Esophagus squamous epithelium (tissue), 5 donors: ENCODE measurements at places on chromosomes 1 and 21.

DNA sequence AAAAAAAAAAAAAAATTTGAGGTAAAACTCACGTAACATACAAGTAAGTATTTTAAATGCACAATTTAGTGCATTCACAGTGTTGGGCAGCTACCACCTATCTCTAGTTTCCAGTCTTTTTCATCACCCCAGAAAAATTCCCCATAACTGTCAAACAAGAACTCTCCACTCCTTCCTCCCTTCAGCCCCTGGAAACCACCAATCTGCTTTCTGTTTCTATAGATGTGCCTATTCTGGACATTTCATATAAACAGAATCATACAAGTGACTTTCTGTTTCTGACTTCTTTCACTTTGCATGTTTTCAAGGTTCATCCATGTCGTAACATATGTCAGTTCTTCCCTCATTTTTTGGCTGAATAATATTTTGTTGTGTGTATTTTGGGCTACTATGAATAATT lies 24.9 kb upstream of the ETS2 start:
- no peaks in the 10 kb centered on the region for H3K27me3 ChIP-seq
- no peak for DNase-seq
- H3K27ac ChIP-seq = no peak overlapping the region
- no peaks in the 10 kb centered on the region for H3K4me1 ChIP-seq
- H3K4me3 ChIP-seq = no peak overlapping the region
- no peaks in the 10 kb centered on the region for H3K36me3 ChIP-seq

DNA sequence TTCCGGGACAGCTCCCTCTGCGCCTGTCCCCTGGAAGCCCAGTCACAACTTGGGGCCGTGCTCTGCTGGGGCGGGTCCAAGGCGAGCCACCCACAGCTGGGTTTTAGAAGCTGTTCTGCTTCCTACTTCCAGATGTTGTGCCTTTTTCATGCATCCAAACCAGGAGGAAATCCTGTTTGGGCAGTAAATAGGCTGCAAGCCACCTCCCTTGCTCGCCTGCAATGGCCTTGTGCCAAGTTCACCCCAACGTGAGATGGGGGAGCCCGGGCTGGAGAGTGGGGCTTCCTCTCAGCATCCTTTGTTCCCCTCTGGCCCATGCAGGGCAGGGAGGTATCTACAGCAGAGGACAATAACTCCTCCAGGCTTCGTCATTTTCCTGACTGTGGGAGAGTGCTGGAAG lies 73.2 kb downstream of the DMRTB1 start:
- peaks cover 32% of the 10 kb centered on the region for H3K27me3 ChIP-seq
- no peak for DNase-seq
- H3K4me3 ChIP-seq = no peak overlapping the region
- no peak overlapping the region for H3K27ac ChIP-seq

- H3K36me3 ChIP-seq = no peaks in the 10 kb centered on the region
- H3K4me1 ChIP-seq = no peaks in the 10 kb centered on the region
- H3K27me3 ChIP-seq = no peaks in the 10 kb centered on the region
These were observed 84.5 kb downstream of the RPS6KC1 start for GRCh38 chr1:213135572-213135971.

GRCh38 chr1:93680076-93680419 lies 1.6 kb downstream of the BCAR3 start:
- H3K4me1 ChIP-seq = peaks cover 10% of the 10 kb centered on the region
- DNase-seq = no peak
- H3K4me3 ChIP-seq = peak overlapping the region; percentile 83
- no peaks in the 10 kb centered on the region for H3K27me3 ChIP-seq
- peak overlapping the region; percentile 83 for H3K27ac ChIP-seq

- no peaks in the 10 kb centered on the region for H3K27me3 ChIP-seq
- peaks cover 20% of the 10 kb centered on the region for H3K36me3 ChIP-seq
- no peak overlapping the region for H3K27ac ChIP-seq
- peaks cover 17% of the 10 kb centered on the region for H3K4me1 ChIP-seq
- no peak for DNase-seq
These were observed 9.2 kb downstream of the LBR start for GRCh38 chr1:225418598-225418997.

GRCh38 chr1:244406337-244406736 lies 45.4 kb downstream of the ADSS2 start:
- no peak overlapping the region for H3K4me3 ChIP-seq
- H3K27me3 ChIP-seq = no peaks in the 10 kb centered on the region
- no peak overlapping the region for H3K27ac ChIP-seq
- no peak for DNase-seq
- no peaks in the 10 kb centered on the region for H3K4me1 ChIP-seq
- H3K36me3 ChIP-seq = peaks cover 4% of the 10 kb centered on the region

DNA sequence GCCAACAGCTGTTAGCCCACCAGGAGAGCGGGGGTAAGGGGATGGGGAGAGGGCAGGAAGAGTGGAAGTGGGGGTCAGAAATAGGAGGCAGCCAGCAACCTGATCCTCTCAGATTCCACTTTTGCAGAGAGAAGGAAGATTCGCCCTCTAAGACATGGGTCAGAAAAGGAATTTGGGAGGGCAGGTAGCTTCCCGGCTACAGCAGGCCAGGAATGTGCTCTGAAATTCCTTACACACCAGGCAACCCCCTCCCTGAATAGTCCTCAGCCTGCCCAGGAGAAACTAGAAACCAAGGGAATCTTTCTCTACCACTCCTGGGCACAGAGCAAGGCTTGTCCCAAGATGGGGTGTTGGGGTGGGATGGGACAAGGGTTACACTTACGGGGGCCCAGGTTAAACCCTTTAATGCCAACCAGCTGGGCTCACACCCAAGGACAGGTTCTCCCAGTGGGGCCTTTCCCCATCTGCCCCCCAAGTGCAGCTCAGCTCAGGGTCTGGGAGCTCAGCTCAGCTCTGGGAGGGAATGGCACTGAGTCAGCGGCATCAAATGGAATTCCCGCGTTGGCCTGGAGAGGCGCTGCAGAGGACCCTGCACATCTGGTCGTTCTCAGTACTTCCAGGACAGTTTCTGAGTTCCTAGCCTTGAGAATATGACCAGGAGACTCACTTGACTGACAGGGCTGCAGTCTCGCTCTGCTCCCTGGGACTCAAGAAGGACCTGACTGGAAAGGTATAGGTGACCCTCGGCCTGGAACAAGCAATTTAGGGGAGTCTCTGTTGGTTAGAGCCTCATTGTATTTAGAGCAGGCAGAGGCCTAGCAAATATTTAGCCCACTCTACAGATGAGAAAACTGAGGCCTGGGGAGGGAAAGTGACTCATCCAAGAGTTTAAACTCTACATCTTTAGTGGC lies 761 bp downstream of the TNNT2 start:
- DNase-seq = no peak
- no peak overlapping the region for H3K4me3 ChIP-seq
- no peak overlapping the region for H3K27ac ChIP-seq

- H3K27me3 ChIP-seq = no peaks in the 10 kb centered on the region
- H3K4me3 ChIP-seq = no peak overlapping the region
- no peak overlapping the region for H3K27ac ChIP-seq
- peaks cover 19% of the 10 kb centered on the region for H3K4me1 ChIP-seq
- no peaks in the 10 kb centered on the region for H3K36me3 ChIP-seq
These were observed 14.4 kb downstream of the RALGPS2 start for GRCh38 chr1:178739285-178740045.

- no peaks in the 10 kb centered on the region for H3K4me1 ChIP-seq
- H3K27ac ChIP-seq = no peak overlapping the region
- no peaks in the 10 kb centered on the region for H3K27me3 ChIP-seq
- H3K4me3 ChIP-seq = no peak overlapping the region
- DNase-seq = no peak
These were observed 214.5 kb downstream of the HIVEP3 start for GRCh38 chr1:41704196-41704595.

- no peaks in the 10 kb centered on the region for H3K4me1 ChIP-seq
- H3K27ac ChIP-seq = no peak overlapping the region
- DNase-seq = no peak
- H3K36me3 ChIP-seq = no peaks in the 10 kb centered on the region
- H3K27me3 ChIP-seq = no peaks in the 10 kb centered on the region
These were observed 18.7 kb downstream of the C21orf58 start for GRCh38 chr21:46304955-46305354.

GRCh38 chr1:219298571-219299148 lies 125.0 kb downstream of the LYPLAL1 start:
- no peak overlapping the region for H3K27ac ChIP-seq
- no peak overlapping the region for H3K4me3 ChIP-seq
- H3K4me1 ChIP-seq = no peaks in the 10 kb centered on the region
- H3K36me3 ChIP-seq = no peaks in the 10 kb centered on the region
- H3K27me3 ChIP-seq = no peaks in the 10 kb centered on the region

DNA sequence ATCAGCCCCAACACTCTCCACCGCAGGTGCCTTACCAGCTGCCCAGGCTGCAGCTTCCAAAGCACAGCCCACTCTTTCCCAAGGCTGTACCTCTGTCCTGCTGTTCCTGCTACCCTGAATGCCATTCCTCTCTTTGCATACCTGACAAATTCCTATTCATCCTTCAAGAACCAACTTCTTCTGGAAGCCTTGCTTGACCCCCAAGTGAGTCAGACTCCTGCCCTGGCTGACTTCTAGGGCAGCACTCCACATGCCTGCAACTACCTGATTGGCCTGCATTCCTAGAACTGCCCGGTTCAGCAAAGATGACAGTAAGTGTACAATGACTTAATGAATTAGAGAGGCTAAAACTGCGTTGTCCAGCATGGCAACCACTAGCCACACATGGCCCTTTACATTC lies 20.8 kb upstream of the PDZK1IP1 start:
- no peaks in the 10 kb centered on the region for H3K36me3 ChIP-seq
- no peak overlapping the region for H3K27ac ChIP-seq
- H3K27me3 ChIP-seq = no peaks in the 10 kb centered on the region
- H3K4me1 ChIP-seq = no peaks in the 10 kb centered on the region
- H3K4me3 ChIP-seq = no peak overlapping the region
- no peak for DNase-seq
